Spleen (tissue), 13 donors: ENCODE measurements at places on chromosomes 7 and 10.

DNA sequence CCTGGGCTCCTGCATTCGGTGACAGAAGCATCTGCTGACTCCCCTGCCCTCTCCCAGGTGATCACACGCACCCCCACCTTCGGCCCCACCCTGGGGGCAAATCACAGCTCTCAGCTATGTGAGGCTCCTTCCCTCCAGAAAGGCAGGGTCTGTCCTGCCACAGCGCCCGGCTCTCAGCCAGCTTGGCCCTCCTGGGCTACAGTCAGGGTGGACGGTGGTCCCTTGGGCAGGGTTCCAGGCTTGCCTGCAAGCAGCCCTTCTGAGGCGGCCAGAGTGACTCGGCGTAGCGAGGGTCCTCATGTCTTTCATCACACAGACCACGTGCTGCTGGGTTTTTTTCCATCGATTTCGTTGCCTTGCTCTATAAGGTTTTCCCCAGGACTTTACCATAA lies 53.6 kb upstream of the EBF3 start:
- no peaks in the 10 kb centered on the region for H3K36me3 ChIP-seq
- no peaks in the 10 kb centered on the region for H3K27me3 ChIP-seq
- H3K4me1 ChIP-seq, result no peaks in the 10 kb centered on the region
- peak; percentile 69 for DNase-seq
- no peak overlapping the region for H3K4me3 ChIP-seq
- H3K27ac ChIP-seq, result no peak overlapping the region

- H3K4me1 ChIP-seq, result peaks cover 3% of the 10 kb centered on the region
- H3K27me3 ChIP-seq, result no peaks in the 10 kb centered on the region
- H3K36me3 ChIP-seq, result no peaks in the 10 kb centered on the region
- no peak for DNase-seq
- H3K4me3 ChIP-seq, result no peak overlapping the region
Observed at GRCh38 chr7:84187813-84188510, 6.6 kb downstream of the SEMA3A start.

DNA sequence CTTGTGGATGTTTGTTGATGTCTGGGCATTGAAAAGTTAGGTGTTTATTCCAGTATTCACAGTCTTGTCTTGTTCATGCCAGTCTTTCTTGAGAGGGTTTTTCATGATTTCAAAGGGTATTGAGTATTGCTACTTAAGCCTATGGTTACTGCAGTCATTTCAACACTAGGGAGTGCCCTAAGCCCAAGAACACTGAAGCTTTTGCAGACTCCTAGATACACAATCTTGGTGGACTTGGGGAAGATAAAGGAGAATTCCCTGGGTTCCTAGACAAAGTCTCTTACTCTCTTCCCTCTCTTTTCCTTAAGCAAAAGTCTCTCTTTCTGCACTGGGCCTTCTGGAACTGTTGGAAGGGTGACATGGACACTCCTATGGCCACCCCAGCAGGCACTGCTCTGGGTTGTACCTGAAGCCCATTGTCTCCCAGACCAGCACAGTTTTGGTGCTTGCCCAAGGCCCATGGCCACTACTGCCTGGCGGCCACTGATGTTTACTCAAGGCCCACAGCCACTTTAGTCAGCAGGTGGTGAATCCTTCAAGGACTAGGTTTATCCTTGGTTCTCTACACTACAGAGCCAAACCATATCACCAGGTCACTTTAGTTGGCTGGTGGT lies 24.9 kb downstream of the SAMD9 start:
- H3K36me3 ChIP-seq, result no peaks in the 10 kb centered on the region
- H3K4me1 ChIP-seq, result no peaks in the 10 kb centered on the region
- no peak for DNase-seq
- no peaks in the 10 kb centered on the region for H3K27me3 ChIP-seq

DNA sequence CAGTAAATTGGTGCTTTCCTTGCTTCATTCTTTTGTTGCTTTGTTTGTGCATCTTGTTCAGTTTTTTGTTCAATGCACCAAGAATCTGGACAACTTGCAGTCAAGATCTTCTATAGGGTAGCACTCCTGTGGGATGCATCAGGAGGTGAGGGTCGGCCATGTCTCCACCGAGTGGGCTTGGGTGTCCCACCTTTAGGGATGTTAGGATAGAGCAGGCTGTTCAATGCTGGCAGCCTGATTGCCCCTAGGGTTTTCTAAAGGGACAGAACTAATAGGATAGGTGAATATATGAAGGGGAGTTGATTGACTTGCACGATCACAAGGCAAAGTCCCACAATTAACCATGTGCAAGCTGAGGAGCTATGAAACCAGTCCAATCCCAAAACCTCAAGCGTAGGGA lies 109.9 kb downstream of the GLRX3 start:
- H3K36me3 ChIP-seq, result no peaks in the 10 kb centered on the region
- no peak for DNase-seq
- peaks cover 8% of the 10 kb centered on the region for H3K4me1 ChIP-seq
- no peak overlapping the region for H3K4me3 ChIP-seq

- H3K4me1 ChIP-seq, result peaks cover 3% of the 10 kb centered on the region
- no peaks in the 10 kb centered on the region for H3K36me3 ChIP-seq
- no peak overlapping the region for H3K4me3 ChIP-seq
- H3K27me3 ChIP-seq, result no peaks in the 10 kb centered on the region
- no peak overlapping the region for H3K27ac ChIP-seq
Observed at GRCh38 chr7:69864274-69864673, 266.0 kb downstream of the AUTS2 start.

DNA sequence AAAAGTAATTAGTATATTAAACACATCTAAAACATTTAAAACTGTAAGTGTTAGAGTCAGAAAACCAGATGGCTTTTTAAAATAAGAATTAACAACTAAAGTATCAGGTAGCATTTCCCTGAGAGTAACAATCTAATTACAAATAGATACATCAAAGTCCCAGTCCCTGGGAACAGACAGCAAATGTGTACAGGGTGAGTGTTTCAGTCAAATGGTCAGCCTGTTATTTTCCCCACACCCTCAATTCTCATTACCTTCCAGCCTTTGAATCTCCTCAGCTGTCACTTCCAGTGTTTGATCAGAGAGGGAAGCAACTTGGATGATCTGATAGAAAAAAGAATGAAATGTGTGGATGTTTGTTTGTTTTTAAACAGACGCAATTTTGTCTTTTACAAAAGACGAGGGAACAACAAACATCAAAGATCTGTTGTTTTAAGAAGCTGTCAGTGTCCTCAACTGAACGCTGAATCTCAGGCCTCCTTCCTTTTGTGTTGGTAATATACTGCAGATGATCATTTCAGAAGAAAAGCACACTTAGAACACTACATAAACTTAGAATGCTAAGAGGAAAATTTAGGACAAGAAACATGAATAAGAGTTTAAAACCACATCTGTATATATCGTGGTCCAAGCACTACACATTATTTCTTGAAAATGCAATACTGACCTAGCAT lies 29.8 kb downstream of the CEP41 start:
- DNase-seq, result no peak
- no peaks in the 10 kb centered on the region for H3K27me3 ChIP-seq
- H3K4me1 ChIP-seq, result peaks cover 8% of the 10 kb centered on the region
- H3K4me3 ChIP-seq, result no peak overlapping the region
- H3K27ac ChIP-seq, result no peak overlapping the region
- H3K36me3 ChIP-seq, result no peaks in the 10 kb centered on the region

DNA sequence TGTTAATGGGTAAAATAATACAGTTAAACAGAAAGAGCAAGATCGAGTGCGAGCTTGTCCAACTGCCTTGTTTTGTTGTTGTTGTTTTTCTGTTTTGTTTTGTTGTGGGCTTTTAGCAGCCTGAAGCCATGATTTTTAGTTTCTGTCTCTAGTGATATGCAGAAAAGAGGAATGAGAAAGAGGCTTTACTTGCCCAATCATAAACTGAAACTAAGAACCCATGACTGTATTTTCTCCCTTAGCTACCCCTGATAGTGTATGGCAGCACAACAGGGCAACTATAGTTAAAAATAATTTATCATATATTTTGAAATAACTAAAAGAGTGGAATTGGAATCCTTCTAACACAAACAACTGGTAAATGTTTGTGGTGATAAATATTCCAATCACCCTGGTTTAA lies 493.9 kb downstream of the GLRX3 start:
- peaks cover 14% of the 10 kb centered on the region for H3K4me1 ChIP-seq
- no peaks in the 10 kb centered on the region for H3K27me3 ChIP-seq
- no peak overlapping the region for H3K4me3 ChIP-seq
- H3K36me3 ChIP-seq, result no peaks in the 10 kb centered on the region
- no peak overlapping the region for H3K27ac ChIP-seq

- H3K27ac ChIP-seq, result no peak overlapping the region
- H3K4me1 ChIP-seq, result peaks cover 6% of the 10 kb centered on the region
- no peaks in the 10 kb centered on the region for H3K36me3 ChIP-seq
- DNase-seq, result no peak
- H3K27me3 ChIP-seq, result no peaks in the 10 kb centered on the region
- no peak overlapping the region for H3K4me3 ChIP-seq
Observed at GRCh38 chr10:19891429-19891828, 75.2 kb downstream of the PLXDC2 start.

- no peak for DNase-seq
- H3K4me3 ChIP-seq, result no peak overlapping the region
- no peak overlapping the region for H3K27ac ChIP-seq
- H3K36me3 ChIP-seq, result no peaks in the 10 kb centered on the region
- no peaks in the 10 kb centered on the region for H3K4me1 ChIP-seq
Observed at GRCh38 chr7:44193011-44193802, 4.0 kb upstream of the GCK start.

GRCh38 chr7:137930581-137930980 lies 71.3 kb downstream of the CREB3L2 start:
- H3K36me3 ChIP-seq, result no peaks in the 10 kb centered on the region
- H3K27ac ChIP-seq, result no peak overlapping the region
- H3K27me3 ChIP-seq, result no peaks in the 10 kb centered on the region
- peaks cover 34% of the 10 kb centered on the region for H3K4me1 ChIP-seq
- DNase-seq, result no peak

DNA sequence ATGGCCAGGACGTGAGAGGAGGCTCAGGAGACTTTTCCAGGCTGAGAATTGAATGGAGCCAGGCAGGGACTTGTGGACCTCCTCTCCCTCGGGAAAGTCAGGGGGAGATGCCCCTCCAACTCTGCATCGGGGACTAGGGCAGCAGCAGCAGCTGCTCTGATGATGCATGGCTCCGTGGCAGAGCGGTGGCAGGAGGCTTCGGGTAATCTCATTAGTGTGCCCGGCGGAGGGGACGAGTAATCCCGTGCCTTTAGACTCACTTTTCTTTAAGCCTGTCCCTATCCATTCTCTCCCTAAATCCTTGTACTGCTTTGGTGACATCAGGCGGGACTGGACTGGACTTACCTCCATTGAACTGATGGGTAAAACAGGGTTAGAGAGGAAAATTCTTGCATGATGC lies 75.1 kb downstream of the ZMIZ1 start:
- H3K27ac ChIP-seq, result peak overlapping the region; percentile 90
- peaks cover 46% of the 10 kb centered on the region for H3K4me1 ChIP-seq
- no peaks in the 10 kb centered on the region for H3K27me3 ChIP-seq
- H3K4me3 ChIP-seq, result no peak overlapping the region
- DNase-seq, result no peak

DNA sequence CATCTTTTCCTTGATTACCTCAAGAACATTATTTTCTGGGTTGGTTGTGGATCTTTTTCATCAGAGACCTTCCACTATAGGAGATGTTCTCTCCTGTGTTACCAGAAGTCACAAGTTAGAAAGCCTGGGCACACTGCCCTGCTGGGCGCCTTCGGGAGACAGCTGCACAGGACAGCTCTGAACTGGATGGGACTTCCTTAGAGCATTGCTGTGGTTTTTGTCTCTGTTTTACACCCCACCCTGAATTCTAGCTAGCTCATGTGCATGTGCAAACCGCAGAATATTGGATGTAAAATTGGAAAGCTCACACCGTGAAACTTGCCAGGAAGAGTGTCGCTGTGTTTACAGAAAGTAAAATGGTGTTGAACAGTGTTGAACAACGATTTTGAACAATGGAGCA lies 54.4 kb upstream of the SEC61G start:
- H3K4me1 ChIP-seq, result no peaks in the 10 kb centered on the region
- H3K27ac ChIP-seq, result no peak overlapping the region
- H3K27me3 ChIP-seq, result no peaks in the 10 kb centered on the region

- H3K36me3 ChIP-seq, result no peaks in the 10 kb centered on the region
- H3K27me3 ChIP-seq, result no peaks in the 10 kb centered on the region
- no peak for DNase-seq
- no peak overlapping the region for H3K27ac ChIP-seq
Observed at GRCh38 chr10:52488606-52489485, 174.8 kb downstream of the DKK1 start.

GRCh38 chr10:59844436-59844835 lies 61.9 kb downstream of the CCDC6 start:
- DNase-seq, result no peak
- H3K4me1 ChIP-seq, result peaks cover 6% of the 10 kb centered on the region
- no peaks in the 10 kb centered on the region for H3K27me3 ChIP-seq
- H3K4me3 ChIP-seq, result no peak overlapping the region
- H3K27ac ChIP-seq, result no peak overlapping the region

DNA sequence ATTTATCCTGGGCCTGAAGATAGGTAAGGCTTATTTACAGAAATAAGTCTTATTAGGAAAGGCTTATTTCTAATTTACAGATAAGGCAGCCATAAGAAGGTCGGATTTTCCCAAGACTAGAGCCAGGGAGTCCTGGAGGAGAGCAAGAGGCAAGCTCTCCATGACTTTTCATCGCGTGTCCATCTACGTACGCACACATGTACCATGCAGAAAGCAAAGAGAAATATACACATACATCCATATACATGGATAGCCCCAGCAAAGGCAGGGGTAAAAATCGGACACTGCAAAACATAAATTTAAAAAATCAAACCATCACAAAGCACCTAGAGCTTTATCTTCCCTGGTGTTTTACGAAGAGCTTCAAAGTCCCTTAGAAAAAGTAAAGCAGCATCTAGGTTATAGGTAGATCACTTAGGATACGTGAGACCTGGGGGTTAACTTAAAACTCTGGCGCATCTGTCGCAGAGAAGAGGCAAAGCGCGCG lies 25.8 kb upstream of the ZRANB1 start:
- peak overlapping the region; percentile 98 for H3K27ac ChIP-seq
- no peak for DNase-seq
- H3K36me3 ChIP-seq, result no peaks in the 10 kb centered on the region
- H3K4me3 ChIP-seq, result peak overlapping the region; percentile 72

GRCh38 chr10:124999433-125000365 lies 57.8 kb downstream of the ZRANB1 start:
- peak; percentile 60 for DNase-seq
- H3K27ac ChIP-seq, result peak overlapping the region; percentile 33

DNA sequence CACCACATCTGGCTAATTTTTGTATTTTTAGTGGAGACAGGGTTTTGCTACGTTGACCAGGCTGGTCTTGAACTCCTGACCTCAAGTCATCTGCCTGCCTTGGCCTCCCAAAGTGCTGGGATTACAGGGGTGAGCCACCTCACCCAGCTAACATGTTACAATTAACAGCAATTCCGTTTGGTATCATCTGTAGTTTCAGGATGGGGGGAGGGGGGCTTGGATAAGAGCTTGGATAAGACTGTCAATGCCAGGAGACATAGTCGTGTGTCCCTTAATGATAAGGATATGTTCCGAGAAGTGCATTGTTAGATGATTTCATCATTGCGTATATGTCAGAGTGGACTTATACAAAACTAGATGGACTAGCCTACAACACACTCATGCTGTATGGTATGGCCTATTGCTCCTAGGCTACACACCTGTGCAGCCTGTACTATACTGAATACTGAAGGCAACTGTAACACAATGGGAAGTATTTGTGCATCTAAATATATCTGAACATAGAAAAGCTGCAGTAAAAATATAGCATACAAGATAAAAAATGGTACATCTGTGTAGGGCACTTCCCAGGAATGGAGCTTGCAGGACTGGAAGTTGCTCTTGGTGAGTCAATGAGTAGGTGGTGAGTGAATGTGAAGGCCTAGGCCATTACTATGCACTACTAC lies 103.9 kb upstream of the TNS3 start:
- H3K36me3 ChIP-seq, result no peaks in the 10 kb centered on the region
- no peak for DNase-seq
- no peaks in the 10 kb centered on the region for H3K4me1 ChIP-seq
- H3K4me3 ChIP-seq, result no peak overlapping the region
- H3K27ac ChIP-seq, result no peak overlapping the region
- H3K27me3 ChIP-seq, result no peaks in the 10 kb centered on the region
